ENCODE measurements at places on chromosomes 6 and 20. TPM values are rescaled to one million over a fixed set of nuclear protein-coding genes. Genes with fewer than 3 reads are reported as not detected.

- peak overlapping the region; percentile 38 for H3K4me3 ChIP-seq
- peaks cover 11% of the 10 kb centered on the region for H3K4me1 ChIP-seq
- H3K27ac ChIP-seq = no peak overlapping the region
- no peak for DNase-seq
Observed at GRCh38 chr6:5085648-5086293, 630 bp downstream of the PPP1R3G start.

GRCh38 chr6:145071836-145072235 lies 663.5 kb downstream of the EPM2A start:
- H3K27ac ChIP-seq = no peak overlapping the region
- DNase-seq = no peak
- H3K36me3 ChIP-seq = no peaks in the 10 kb centered on the region

GRCh38 chr20:20691477-20692235 lies 20.8 kb downstream of the RALGAPA2 start:
- no peaks in the 10 kb centered on the region for H3K27me3 ChIP-seq
- H3K4me1 ChIP-seq = peaks cover 25% of the 10 kb centered on the region
- H3K27ac ChIP-seq = no peak overlapping the region
- DNase-seq = no peak

Gene PRRT1
- total RNA-seq = 5.6 TPM

DNA sequence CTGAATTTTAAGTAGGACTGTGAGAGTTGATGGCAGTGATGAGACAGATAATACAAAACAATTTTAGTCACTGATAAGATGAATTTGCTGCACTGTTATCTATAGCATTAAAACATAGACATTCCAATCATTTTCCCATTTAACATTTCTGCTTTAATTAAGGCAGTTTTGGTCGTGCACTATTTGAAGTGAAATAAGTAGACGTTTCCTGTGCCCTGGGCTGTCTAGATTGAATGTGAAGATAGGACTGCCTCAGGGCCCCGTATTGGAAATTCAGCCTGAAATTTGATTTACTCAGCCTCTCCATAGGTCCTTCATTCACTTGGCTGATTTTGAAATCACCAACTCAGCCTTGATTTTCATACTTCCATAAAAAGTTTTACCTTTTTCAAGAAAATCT lies 48.3 kb downstream of the ARID1B start:
- H3K27ac ChIP-seq = no peak overlapping the region
- DNase-seq = no peak
- peaks cover 10% of the 10 kb centered on the region for H3K36me3 ChIP-seq
- H3K4me1 ChIP-seq = peaks cover 80% of the 10 kb centered on the region

DNA sequence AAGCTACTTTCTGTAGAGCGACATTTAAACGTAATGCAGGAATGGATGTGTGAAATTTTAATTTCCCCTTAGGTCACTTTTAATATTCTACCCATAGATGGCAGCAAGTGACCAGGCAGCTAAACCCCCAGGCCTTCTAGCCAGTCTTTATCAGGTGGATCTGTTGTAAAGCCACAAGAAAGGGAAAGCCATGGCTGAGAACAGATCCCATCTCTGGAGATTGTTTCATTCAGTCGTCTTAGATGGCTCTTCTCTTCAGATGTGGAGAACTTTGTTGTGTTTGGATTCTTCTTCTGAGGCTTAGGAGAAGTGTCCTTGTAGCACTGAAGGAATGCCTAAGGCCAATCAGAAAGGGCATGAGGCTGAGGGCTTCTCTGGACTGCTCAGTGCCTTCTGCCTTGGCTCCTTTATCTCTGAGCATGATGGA lies 15.8 kb upstream of the RNF182 start:
- peaks cover 2% of the 10 kb centered on the region for H3K4me1 ChIP-seq
- H3K36me3 ChIP-seq = no peaks in the 10 kb centered on the region
- peak; percentile 24 for DNase-seq
- H3K27me3 ChIP-seq = peaks cover 28% of the 10 kb centered on the region

DNA sequence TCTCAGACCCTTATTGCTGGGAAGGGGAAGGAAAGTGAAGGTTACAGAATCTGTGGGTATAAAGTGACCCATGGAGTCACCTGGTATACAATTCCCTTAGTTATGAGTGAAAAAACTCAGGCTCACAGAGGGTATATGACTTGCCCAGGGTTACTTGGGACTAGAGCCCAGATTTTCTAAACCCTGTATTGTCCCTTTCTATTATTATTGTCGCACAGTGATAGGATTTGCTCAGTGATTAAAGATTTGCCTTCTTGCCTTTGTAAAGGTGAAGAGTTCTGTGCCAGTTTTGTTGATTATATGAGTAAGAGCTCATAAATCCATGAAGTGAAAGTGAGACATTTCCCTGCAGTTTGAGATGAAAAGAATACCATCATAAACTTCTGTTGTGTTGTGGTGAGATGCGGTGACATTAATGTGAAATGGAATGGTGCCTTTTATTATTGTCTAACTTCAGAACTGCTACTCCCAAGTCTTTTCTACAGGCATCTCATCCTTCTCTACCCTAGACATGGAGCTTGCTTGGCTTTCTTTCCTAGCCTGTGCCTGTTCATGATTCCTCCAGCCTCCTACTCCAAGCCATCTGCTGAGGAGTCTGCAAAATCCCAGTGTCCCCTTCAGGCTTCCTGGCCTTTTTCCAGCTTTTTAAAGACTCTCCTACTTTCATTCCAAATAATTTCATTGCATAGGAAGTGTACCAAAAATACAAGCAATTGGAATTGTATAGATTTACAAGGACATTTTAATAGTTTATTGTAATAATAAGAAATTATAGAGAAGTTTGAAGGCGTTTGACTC lies 33.5 kb upstream of the ADIG start:
- no peak for DNase-seq
- H3K4me1 ChIP-seq = peaks cover 16% of the 10 kb centered on the region
- H3K27ac ChIP-seq = peak overlapping the region; percentile 8
- peaks cover 71% of the 10 kb centered on the region for H3K36me3 ChIP-seq
- no peaks in the 10 kb centered on the region for H3K27me3 ChIP-seq

Gene E2F3
- 44.3 TPM for total RNA-seq

Gene HLA-E
- total RNA-seq = 1,305 TPM

DNA sequence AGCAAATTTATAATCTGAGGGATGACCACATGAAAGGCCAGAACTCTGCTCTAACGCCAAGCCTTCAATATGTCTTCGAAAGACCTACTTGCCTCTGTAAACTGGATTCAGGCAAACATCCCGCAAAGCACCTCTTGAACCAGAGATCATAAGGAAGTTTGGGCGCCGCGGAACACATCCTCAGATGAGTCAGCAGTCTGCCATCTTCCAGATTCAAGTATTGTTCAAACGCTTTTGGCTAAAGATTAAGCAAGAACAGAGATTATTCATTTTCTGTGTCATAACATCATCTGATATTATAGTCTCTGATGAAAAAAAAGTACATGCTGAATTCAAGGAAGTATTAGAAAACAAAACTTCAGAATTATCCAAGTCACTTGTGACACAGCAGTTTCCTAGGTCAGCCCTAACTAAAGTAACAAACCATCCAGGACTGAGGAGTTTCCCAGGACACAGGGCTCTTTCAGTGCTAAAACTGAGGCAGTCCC lies 20.8 kb downstream of the TBC1D7 start:
- peaks cover 49% of the 10 kb centered on the region for H3K36me3 ChIP-seq
- no peaks in the 10 kb centered on the region for H3K4me1 ChIP-seq
- H3K27ac ChIP-seq = peak overlapping the region; percentile 31
- no peaks in the 10 kb centered on the region for H3K27me3 ChIP-seq
- H3K4me3 ChIP-seq = no peak overlapping the region
- DNase-seq = no peak

Data from naive thymus-derived CD8-positive, alpha-beta T cell (primary cell).